ENCODE measurements at places on chromosomes 5 and 9. TPM values are rescaled to one million over a fixed set of nuclear protein-coding genes. Genes with fewer than 3 reads are reported as not detected.

Gene DDX4
- polyA plus RNA-seq = not detected

- no peak for DNase-seq
Measured at GRCh38 chr5:21919414-21920022, 933.6 kb downstream of the CDH12 start.

Gene FST
- 106 TPM for polyA plus RNA-seq

Gene IFNA2
- polyA plus RNA-seq = not detected

DNA sequence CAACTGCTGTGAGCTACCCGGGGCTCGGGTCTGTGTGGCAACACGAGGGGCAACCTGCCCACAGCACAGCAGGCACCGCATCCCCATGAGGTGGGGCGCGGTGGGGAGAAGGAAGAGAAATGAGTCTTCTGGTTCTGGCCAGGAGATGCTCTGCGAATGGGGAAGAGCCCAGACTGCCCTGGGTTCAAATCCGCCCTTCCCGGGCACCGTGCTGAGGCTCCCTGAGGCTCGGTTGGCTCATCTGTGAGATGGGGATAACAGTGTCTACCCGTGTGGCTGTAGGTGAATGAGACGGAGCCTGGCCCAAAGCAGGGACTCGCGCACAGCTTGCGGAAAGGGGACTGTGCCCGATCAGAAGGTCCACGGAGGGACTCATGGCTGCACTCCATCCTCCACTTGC is 123.9 kb downstream of the VAV2 start:
- no peak for DNase-seq

DNA sequence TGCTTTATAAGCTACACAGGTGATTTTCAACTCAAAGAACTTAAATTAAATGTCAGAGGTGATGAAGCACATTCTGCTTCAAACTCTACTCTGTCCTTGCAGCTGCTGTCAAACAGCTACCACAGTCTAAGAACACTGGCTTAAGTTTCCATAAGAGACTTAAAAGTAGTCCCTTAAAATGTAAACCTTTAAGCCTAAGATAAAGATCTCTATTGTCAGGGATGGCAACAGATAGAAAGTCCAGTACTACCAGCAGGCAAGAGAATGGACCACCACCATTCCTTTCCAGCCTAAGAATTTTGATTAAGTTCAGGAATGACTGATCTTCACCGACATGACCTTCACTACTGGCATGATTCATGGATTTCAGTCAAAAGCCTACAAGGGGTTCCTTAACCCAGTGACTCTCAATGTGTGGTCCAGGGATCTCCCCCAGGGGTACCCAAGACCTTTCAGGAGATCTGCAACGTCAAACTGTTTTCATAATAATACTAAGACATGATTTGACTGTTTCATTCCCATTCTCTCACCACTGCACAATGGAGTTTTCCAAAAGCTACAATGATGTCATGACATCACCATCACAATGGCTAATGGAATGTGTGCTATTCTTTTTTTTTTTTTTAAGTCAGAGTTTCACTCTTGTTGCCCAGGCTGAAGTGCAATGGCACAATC is 41.1 kb upstream of the PLPP6 start:
- no peak for DNase-seq

DNA sequence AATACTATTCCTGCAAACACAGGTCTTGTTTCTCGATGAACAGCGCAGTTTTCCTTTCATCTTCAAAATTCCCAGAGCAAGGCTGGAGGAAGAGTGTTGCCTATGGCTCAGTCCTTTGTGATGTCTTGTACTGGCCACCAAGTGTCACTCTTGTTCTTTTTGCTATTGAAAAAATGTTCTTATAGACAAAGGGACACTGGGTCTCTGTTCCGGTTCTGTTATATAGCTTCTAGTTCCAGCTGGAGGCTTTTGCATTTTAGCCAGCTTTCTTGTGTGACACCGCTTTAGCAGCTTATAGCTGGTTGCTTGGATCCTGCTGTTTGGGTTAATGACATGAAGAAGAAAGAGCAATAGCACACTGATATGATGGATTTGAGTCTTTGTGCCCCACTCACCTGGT is 343.7 kb upstream of the KCNN2 start:
- DNase-seq = no peak

GRCh38 chr9:36136894-36137391 is 410 bp downstream of the GLIPR2 start:
- DNase-seq = no peak

- no peak for DNase-seq
Measured at GRCh38 chr9:133307301-133307700, 28.7 kb downstream of the SURF6 start.

DNA sequence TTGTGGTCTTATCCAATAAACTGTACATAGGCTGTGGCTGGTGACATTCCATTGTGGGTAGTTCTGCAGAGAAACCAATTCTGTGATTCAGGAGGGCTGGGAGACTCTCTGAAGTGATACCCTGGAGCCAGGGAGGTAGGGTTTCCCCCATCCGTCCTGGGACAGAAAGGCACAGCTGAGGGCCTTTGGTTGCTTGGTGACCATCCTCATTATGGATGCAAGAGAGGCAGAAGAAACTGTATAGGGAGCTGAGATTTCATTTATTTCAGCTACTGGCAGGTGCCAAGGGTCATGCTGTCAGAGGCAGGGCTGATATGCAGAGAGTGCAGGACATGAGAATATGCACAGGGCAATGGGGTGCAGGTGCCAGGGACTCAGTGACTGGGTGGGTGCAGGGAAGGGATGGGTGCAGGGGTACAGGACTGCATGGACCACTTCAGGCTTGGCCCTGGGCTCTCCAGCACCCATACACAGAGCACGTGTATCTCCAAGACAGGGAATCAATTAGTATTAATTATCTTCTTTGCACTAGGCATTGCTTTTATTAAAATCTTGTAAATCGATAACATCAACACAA is 236.5 kb downstream of the ICE1 start:
- no peak for DNase-seq

DNA sequence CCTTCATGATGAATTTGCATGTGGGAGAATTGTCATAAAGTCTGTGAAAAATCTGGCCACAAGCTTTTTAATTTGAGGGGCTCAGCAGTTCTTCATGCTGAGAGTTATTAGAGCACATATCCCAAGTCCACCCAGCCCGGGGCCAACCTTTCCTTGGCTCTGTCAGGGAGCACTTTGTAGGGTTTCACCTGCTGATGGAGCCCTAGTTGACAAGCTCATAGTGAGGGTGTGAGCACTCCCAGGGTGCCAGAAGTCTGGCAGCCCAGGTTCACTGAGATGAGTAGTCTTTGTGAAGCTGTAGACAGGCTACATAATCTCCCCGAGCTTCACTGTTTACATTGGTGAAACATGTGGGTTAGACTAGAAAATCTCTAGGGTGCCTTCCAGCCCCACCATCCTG is 97.2 kb upstream of the NREP start:
- DNase-seq = no peak

DNA sequence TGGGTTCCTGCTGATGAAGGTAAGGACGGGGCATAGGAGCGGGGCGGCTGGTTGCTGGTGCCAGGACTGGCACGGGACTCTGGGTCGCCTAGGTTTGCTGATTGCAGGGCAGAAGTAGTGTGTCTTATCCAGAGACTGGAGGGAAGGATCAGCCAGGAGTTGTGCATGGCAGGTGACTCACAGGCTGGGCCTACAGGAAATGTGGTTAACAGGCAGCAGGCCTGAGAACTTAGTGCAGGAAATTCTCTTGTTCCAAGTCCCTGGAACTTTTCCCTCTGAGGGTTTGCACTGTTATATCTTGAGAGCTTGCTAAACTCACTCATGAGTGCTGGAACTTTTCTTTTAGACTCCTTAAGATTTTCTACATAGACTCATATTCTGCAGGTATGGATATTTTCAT is 95.1 kb downstream of the ANXA2R start:
- peak; percentile 76 for DNase-seq

DNA sequence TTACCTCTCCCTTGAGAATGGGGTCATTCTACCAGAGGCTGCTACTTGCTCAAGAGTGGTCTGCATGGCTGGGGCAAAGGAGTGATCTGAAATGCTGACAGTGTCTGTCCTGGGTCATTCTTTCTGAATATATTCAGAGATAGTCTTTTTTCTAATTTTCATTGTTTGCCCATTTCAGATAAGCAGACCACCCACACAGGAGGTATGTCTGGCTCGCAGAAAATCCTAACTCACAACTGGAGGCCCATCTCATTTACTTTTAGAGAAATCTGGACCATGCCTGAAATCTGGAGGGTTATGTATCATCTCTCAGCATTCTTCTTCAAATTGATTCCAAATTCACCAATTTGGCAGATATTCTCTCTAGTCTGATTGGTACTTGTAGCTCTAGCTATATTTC is 227.6 kb downstream of the SEC61B start:
- no peak for DNase-seq

Gene EPB41L4B
- 1.5 TPM for polyA plus RNA-seq

- no peak for DNase-seq
Measured at GRCh38 chr9:15306068-15306756, 804 bp downstream of the TTC39B start.

Gene COL27A1
- 10.0 TPM for polyA plus RNA-seq

- DNase-seq = peak; percentile 30
Measured at GRCh38 chr9:34227445-34227844, 48.6 kb downstream of the UBAP1 start.

- no peak for DNase-seq
Measured at GRCh38 chr5:174204535-174205313, 159.2 kb downstream of the NSG2 start.

DNA sequence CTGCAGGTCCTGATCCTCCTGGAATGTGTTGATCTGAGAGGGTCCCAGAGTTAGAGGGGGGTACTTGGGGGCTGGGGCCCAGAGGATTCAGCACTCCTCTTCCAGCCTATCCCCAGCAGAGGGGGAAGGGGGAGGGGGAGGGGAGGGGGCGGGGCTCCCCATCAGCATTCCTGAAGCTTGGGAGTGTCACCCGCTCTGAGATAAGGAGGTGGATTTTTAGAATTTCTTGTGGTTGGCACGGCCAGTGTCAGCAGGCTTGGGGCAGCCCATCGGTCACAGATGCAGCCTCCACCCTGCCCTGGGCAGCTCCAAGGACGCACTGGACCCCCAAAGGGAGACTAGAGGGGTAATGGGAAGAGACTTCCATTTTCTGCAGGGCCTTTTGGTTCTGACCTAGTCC is 5.3 kb downstream of the FGF18 start:
- DNase-seq = no peak

Gene NR4A3
- polyA plus RNA-seq = 0.17 TPM

GRCh38 chr5:173333925-173334661 is 5.9 kb upstream of the STC2 start:
- DNase-seq = no peak

GRCh38 chr9:110977259-110977709 is 61.0 kb downstream of the LPAR1 start:
- no peak for DNase-seq

- no peak for DNase-seq
Measured at GRCh38 chr5:10376544-10376943, 23.0 kb downstream of the MARCHF6 start.

GRCh38 chr5:149002053-149002452 is 60.8 kb downstream of the SH3TC2 start:
- peak; percentile 98 for DNase-seq

Gene PTPRD
- 0.19 TPM for polyA plus RNA-seq

- DNase-seq = no peak
Measured at GRCh38 chr9:120974921-120975320, 48.3 kb upstream of the TRAF1 start.

Gene OBP2B
- polyA plus RNA-seq = not detected

Gene ISL1
- polyA plus RNA-seq = not detected

- no peak for DNase-seq
Measured at GRCh38 chr9:128393970-128394369, 22.8 kb downstream of the URM1 start.

GRCh38 chr5:179858241-179858585 is 404 bp downstream of the MRNIP start:
- no peak for DNase-seq

- no peak for DNase-seq
Measured at GRCh38 chr5:58462154-58462553, 2.3 kb upstream of the PLK2 start.

DNA sequence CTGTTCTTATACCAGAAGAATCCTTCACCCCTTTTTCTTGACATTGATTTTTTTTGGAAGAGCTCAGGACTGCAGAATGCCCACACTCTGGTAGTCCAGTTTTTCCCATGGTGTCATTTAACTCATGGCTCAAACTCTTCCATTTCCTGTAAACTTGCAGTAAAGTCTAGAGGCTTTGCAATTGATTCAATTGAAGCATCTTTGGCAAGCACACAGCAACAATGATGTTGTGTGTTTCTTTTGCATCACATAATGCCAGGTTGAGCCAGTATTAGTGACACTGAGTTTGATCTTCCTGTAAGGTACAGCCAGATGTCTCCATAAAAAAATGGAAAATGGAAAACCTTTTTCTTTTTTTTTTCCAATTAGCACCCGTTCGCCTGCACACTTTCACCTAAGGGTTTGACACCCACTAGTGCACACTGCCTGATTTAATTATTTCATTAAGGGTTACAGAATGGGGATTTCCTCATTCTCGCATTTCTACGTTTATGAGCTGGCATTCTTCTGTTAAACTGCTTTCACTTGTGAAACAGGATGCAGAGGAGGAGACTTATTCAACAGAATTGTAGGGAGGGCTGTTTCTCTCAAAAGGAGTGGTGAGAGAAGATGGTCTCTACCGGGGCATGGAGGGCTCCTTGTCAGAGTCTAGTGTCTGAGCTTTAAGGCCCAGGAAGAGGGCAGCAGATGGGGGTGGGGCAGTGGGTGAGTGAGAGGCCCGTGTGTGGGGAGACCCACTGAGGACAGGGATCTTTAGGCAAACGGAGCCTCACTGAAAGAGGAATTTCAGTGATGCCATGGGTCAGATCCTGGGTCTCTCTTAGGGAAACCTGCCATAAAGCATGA is 2.2 kb upstream of the S1PR3 start:
- DNase-seq = no peak

Gene SHLD3
- polyA plus RNA-seq = 2.2 TPM

Measured in AG04450 (cell line).